Activated CD4-positive, alpha-beta T cell treated with anti-CD3 and anti-CD28 coated beads, Interleukin-2, amount 50 U/mL, for 24 hours (primary cell): ENCODE measurements at places on chromosomes 3 and 15.

GRCh38 chr3:48394391-48394790, 22.4 kb downstream of the FBXW12 start:
- DNase-seq: no peak

GRCh38 chr3:83662381-83662960, 1296.3 kb upstream of the CADM2 start:
- no peak for DNase-seq

GRCh38 chr15:85063088-85063487, 81.4 kb downstream of the PDE8A start:
- no peak for DNase-seq

DNA sequence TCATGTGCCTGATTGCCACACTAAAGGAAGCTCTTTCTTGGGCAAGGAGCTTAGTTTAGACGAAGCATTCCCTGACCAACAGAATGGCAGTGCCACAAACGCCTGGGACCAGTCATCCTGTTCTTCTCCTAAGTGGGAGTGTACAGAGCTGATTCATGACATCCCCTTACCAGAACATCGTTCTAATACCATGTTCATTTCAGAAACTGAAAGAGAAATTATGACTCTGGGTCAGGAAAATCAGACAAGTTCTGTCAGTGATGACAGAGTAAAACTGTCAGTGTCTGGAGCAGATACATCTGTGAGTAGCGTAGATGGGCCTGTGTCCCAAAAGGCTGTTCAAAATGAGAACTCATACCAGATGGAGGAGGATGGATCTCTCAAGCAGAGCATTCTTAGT, 18.4 kb downstream of the SENP5 start:
- DNase-seq: no peak

- no peak for DNase-seq
These were observed 174.7 kb downstream of the IGF1R start for GRCh38 chr15:98823012-98823458.

- DNase-seq: no peak
These were observed 17.5 kb downstream of the ABCF3 start for GRCh38 chr3:184203526-184203925.

DNA sequence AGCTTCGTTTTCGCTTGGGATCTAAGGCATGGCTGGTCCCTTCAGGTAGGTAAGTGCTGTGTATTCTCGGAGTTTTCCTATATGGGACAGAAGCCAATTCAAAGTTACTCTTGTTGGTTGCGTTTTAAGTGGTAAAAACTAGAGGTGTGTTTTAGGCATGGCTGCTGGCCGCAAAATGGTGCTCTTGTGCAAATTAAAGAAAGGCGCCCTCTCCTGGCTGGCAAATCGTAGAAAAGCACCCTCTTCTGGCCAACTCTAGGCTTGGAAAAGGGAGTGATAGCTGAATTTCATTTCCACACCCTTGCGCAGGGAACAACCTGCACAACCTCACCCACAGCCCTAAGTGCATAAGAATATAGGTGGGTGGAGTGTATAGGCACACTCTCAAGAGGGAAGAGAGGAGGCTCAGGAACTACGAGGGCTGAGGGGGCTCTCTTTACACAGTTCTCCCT, 23.5 kb downstream of the DRD3 start:
- no peak for DNase-seq

DNA sequence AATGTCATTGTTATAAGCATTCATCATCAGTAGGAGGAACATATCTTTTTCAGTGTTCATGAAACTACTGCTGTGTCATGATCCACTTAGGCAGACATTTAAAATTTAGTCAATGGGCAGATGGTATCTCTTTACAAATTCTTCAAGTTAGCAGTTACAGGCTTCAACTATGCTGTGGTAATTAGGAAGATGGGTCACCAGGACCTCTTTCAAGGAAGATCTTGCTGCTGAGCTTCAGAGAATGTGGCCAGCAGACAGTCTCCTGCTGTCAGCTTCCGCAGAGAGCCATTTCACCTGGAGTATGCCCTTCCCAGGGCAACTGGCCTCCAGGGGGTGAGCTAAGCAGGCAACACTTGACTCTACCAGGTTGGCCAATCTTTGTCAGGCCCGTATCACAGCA, 19.4 kb downstream of the IFT57 start:
- no peak for DNase-seq

DNA sequence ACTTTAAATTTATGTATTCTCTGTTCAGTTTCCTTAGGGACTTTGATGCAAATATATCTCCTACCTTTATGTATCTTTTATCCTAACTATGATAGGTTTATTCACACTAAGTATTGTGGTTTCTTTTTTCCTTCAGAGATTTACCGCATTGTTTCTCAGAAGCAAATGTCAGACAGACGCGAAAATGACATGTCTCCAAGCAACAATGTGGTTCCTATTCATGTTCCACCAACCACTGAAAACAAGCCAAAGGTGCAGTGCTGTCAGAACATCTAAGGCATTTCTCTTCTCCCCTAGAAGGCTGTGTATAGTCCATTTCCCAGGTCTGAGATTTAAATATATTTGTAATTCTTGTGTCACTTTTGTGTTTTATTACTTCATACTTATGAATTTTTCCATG, 18.3 kb downstream of the RAB11A start:
- DNase-seq: no peak

- DNase-seq: peak; percentile 28
These were observed 3.0 kb upstream of the TLE3 start for GRCh38 chr15:70100474-70101341.

GRCh38 chr3:32359766-32360492, 31.7 kb upstream of the CMTM7 start:
- no peak for DNase-seq

DNA sequence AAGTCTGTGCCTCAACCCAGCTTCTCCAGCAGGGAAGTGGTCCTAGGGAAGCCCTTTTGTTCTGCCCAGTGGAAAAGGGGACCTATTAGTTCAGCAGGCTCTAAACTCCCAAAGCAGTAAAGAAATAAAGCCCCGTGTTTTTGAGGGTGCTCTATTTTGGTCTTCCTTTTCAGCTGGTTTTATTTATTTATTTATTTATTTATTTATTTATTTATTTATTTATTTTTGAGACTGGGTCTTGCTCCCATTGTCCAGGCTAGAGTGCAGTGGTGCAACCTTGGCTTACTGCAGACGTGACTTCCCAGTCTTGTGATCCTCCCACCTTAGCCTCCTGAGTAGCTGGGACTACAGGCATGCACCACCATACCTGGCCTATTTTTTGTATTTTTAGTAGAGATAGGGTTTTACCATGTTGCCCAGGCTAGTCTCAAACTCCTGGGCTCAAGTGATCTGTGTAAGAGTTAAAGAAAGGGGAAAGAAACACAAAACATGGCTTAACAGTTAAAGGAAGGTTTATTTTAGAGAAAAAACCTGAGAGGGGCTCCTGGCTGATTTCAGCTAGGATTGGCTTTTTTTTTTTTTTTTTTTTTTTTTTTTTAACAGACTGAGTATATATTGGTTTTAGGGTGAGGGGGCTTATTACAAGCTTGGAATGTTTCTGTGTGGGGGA, 154.6 kb downstream of the CLSTN2 start:
- no peak for DNase-seq

- peak; percentile 25 for DNase-seq
These were observed 153.3 kb downstream of the P3H2 start for GRCh38 chr3:189967254-189967865.

GRCh38 chr3:43104660-43105595, 951 bp downstream of the POMGNT2 start:
- DNase-seq: no peak

DNA sequence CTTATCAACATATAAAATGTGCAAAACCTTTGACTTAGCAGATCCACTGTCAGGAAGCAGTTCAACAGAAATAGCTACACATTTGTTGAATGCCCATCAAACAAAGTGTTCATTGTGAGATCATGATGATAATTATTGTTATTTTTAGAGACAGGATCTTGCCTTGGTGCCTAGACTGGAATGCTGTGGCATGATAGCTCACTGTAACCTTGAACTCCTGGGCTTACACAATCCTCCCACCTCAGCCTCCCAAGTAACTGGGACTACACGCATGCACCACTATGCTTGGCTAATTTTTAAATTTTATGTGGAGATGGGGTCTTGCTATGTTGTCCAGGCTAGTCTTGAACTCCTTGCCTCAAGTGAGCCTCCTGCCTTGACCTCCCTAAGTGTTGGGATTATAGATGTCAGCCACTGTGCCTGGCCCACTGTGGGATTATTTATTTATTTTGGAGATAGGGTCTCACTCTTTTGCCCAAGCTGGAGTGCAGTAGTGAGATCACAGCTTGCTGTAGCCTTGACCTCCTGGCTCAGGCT, 8.8 kb downstream of the MAP2K5 start:
- no peak for DNase-seq

GRCh38 chr3:15216501-15216900, 10.5 kb downstream of the CAPN7 start:
- DNase-seq: no peak

- DNase-seq: no peak
These were observed 1036.1 kb downstream of the MCTP2 start for GRCh38 chr15:95267481-95267880.

DNA sequence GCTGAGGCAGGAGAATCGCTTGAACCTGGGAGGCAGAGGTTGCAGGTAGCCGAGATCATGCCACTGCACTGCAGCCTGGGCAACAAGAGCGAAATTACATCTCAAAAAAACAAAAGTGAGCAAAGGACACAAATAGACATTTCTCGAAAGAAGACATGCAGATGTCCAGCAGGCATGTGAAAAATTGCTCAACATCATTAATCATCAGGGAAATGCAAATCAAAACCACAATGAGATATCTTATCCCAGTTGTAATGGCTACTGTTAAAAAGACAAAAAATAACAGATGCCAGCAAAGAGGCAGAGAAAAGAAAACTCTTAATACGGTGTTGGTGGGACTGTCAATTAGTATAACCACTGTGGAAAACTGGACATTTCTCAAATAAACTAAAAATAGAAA, 20.9 kb downstream of the ASB7 start:
- DNase-seq: no peak

DNA sequence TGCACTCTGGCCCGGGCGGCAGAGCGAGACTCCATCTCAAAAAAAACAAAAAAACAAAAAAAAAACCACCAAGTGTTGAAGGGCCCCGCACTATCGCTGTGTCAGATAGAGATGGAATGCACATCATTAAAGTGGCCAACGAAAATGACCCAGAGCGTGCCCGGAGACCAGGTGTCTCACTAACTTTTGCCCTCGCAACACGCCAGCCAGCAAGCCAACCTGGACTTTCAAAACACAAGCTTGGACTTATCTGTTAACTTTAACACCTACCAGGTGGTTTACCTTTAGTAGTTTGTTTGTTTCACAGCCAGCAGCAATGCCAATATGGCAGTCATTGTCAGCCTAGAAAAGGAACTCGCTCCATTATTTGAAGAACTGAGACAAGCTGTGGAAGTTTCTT, 28.6 kb downstream of the FAM174B start:
- DNase-seq: no peak

DNA sequence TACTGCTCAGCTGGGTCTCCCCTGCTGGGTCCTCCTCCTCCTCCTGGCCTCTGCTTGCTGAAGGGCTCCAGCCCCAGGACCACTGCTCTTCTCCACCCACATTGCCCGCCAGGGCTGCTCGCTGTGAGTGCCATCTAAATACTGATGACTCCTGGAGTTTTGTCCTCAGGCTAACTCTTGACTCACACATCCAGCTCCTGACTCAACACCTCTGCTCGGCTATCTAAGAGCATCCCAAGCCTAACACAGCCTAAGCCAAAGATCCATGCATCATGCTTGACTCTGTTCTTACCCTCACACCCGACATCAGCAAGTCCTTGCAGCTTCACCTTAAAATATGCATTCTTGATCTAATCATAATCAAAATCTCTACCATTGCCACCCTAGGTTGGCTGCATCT, 260.2 kb downstream of the KLF13 start:
- DNase-seq: no peak

DNA sequence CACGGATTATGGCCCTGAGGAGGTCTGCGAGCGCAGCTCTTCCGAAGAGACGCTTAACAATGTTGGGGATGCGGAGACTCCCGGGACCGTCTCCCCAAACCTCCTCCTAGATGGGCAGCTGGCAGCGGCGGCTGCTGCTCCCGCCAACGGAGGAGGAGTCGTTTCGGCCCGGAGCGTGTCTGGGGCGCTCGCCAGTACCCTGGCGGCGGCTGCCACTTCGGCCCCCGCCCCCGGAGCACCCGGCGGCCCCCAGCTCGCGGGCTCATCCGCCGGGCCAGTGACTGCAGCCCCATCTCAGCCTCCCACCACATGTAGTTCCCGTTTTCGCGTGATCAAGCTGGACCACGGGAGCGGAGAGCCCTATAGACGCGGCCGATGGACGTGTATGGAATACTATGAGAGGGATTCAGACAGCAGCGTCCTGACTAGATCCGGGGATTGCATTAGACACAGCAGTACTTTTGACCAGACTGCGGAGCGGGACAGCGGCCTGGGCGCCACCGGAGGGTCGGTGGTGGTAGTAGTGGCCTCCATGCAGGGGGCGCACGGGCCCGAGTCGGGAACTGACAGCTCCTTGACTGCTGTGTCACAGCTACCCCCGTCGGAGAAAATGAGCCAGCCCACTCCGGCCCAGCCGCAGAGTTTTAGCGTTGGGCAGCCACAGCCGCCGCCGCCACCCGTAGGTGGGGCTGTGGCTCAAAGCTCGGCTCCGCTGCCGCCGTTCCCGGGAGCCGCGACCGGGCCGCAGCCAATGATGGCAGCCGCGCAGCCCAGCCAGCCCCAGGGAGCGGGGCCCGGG, 1.6 kb downstream of the TSC22D2 start:
- DNase-seq: peak; percentile 41

DNA sequence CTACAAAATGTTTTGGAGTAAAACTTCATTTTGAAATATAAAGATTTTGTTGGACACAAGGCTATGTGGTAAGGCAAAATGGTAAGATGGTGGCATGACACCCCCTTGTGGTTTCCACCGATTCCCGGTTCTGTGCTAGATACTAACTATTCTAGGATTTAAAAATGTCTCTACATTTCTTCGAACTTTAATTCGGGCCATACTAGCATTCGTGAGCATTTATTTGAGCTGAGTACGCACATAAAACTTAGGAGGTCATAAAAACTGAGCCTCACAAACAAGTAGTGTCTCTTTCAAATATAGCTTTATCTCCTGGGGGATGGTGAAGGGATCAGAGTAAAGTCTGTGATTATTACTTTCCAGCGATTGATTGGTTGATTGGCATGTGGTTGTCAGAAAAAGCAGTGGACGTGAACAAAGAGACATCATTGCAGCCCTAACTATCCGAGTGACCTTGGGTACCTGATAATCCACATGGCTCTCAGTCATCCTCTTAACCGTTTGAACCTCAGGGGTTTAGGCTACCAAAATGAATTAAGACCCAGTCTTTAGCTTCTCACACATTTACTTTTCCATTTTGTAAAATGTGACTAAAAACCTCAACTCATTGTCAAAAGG, 1.1 kb upstream of the ZNF639 start:
- no peak for DNase-seq

GRCh38 chr3:134308350-134308891, 57.8 kb upstream of the RYK start:
- peak; percentile 57 for DNase-seq

GRCh38 chr3:100399341-100400071, 1.4 kb downstream of the TOMM70 start:
- no peak for DNase-seq

DNA sequence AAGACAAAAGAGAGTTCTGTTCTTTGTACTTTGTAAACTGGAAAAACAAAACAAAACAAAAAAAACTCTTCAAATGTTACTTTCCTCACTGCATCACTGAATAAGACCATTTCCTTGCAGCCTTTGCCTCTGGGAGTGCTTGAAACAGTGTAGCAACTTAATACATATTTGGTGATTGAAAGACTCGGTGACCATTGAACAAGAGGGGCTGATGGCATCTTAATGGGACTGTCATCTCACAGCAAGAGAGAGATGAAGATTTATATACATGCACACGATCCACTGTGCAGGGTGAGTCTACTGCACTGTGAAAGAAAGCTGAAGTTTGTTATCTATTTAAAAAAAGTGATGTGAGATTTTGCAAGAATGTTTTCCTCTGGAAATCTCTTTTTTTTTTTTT, 111.9 kb upstream of the KLHL25 start:
- DNase-seq: no peak
